ENCODE measurements at places on chromosomes 3 and 15. TPM values are rescaled to one million over a fixed set of nuclear protein-coding genes. Genes with fewer than 3 reads are reported as not detected.

The IL16 gene
- 44.7 TPM for total RNA-seq

The TGM4 gene
- total RNA-seq = not detected

The LXN gene
- total RNA-seq = 31.0 TPM

The LCMT2 gene
- total RNA-seq = 5.7 TPM

The SIDT1 gene
- 15.1 TPM for total RNA-seq

The NAALADL2 gene
- 4.6 TPM for total RNA-seq

The XCR1 gene
- total RNA-seq = not detected

The BNIP2 gene
- 78.9 TPM for total RNA-seq

The HHLA2 gene
- total RNA-seq = not detected

The ENTPD3 gene
- total RNA-seq = not detected

- DNase-seq = no peak
These were observed 28.2 kb downstream of the DUOX1 start for GRCh38 chr15:45157974-45158373.

- no peak for DNase-seq
These were observed 61.3 kb downstream of the CORO2B start for GRCh38 chr15:68639926-68640600.

- DNase-seq = no peak
These were observed 36.2 kb upstream of the CFAP20DC start for GRCh38 chr3:59085976-59086375.

DNA sequence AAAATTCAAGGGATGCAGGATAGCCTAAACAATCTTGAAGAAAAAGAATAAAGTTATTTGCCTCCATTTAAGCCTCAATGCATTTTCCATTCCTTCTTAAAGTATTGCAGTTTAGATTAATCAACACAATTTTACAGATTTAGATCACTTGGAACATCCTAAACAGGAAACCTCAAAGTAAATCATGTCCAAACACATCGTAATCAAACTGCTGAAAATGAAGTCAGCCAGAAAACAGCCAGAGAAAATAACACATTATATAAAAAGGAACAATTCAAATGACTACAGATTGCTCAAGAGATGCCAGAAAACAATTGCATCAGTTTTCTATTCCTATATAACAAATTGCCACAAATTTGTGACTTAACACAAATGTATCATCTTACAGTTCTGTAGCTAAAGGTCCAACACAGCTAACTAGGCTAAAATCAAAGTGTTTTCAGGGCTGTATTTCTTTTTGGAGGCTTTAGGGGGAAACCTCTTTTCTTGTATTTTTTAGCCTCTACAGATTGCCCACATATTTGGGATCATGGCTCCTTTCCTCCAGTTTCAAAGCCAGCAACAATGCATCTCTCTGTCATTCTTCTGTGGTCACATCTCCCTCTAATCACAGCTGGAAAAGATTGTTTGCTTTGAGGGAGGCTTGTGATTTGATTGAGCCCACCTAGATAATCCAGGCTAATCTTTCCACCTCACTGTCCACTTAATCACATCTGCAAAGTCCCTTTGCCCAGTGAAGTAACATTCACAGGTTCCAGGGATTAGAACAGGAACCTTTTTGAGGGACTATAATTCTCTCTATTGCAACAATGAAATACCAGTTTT lies 543.3 kb upstream of the UBE2E2 start:
- DNase-seq = no peak

DNA sequence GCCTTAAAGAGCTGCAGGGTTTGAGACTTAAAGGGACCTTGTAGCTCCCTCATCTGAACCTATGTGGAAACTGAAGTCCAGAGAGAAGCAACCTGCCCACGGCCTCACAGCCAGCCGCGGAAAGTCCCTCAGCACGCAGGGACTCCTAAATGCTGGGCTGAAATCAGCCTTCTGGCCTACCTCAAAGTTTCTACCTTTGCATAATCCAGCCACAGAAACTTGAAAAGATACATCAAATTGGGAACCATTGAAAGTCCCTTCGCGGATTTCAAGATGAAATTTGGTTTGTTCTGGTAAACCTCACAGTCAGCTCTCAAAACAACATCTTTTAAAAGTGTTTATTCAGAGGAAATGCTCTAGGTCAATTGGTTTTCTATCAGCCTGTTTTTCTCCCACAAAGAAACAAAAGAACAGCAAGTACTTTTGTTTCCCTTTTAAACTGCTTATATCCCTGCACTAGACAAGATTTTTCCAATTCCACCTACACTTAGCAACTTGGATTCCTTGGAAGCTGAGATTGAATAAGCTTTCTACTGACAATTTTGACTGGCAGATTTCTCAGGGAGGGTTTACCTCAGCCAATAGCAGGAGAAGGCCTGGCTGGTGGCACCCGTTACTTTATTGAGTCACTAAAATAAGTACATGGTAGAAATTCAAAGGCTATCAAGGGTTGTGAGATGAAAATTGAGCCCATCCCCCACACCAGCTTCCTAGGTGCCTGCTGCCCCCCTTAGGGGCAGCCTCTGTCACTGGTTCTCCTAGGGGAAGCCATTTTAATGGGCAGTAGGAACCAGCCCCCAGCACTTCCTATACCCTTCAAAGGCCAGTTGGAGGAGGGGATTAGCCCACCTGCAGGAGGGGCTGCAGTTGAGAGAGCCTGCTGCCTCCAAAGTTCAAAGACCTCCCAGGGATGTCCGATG lies 171.2 kb downstream of the ADAMTS17 start:
- no peak for DNase-seq

DNA sequence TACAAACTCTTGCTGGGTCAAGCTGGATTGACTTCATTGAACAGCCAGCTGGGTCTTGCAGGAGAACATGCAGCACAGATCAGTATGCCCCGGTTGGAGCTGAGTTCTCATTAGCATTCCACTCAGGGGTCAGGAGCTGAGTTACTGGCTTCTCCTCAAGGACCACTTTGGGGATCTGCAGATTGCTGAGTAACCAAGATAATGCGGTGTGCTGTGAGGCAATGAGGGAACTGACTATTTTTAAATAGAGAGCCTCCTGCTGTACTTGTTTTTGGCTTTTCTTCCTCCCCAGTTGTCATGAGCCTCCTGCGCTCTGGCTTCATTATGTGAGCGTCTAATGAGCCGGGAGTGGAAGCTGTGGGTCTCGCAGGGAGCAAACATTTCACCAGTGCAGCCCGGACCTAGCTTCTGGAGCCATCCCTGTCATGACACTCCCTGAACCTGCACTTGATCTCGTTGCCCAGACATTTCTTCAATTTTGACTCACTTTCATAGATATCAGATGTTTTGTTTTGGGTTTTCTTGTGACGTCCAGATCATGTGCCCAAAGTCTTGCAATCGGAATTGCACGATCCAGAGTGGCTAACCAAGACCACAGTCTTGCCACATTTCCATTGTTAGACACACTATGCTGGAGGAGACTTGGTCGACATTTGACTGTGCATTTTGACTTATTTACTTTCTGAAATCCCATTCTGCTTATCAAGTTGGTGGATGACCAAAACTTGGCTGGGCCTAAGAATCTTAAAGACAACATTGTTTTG lies 327.2 kb downstream of the LRTM1 start:
- DNase-seq = no peak

DNA sequence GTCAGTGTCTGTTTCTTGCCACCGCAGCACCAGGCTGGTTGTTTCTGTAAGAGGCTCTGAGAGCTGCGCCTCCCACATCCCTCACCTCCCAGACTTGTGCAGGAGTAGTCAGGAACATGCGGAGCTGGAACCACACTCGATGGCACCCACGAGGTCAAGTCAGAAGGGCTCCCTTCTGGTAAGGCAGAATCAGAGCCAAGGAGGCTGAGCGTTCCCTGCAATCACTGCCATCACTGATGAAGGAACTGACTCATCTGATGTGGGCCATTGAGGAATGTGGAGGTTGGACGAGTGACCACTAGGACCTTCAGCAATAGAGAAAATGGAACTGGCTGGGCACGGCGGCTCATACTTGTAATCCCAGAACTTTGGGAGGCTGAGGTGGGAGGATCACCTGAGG lies 35.7 kb upstream of the BLM start:
- DNase-seq = no peak

- DNase-seq = no peak
These were observed 34.8 kb downstream of the MCCC1 start for GRCh38 chr3:183064475-183064874.

DNA sequence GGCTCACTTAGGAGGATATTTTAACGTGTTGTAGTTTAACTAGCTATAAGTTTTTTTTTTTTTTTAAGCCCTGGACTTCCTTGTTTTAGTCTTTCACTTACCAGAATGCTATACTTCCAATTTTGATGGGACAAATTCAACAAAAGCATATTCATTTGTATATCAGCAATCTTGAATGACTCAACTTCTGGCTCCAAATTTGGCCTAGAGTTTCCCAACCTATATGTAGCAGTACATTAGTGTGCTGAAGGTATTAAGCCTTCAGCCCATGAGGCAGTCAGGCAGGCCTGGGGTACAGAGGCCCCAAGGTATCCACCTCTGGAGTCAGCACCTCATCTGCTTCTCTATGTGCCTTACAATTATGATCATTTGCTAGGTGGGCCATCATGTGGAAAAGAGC lies 5.9 kb downstream of the PBRM1 start:
- no peak for DNase-seq

GRCh38 chr3:172918165-172918564 lies 167.6 kb downstream of the ECT2 start:
- no peak for DNase-seq

DNA sequence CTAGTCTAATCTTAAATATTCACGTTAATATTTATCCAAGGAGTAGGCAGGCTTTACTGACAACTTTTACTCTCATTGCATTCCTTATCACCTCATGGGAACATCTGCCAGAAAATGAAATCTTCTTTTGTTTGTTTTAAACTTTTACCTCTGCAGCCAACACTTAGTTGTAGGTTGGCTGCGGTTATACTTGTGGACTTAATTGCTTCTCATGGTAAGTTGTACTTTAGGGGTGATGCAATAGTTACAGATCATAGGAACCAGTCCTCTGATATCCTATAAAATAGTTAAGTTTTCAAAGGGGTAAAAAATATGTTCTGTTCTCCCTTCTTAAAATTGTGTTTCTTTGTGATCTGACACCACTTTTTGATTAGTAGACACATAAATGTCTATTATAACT lies 321.9 kb downstream of the ZPLD1 start:
- DNase-seq = no peak

DNA sequence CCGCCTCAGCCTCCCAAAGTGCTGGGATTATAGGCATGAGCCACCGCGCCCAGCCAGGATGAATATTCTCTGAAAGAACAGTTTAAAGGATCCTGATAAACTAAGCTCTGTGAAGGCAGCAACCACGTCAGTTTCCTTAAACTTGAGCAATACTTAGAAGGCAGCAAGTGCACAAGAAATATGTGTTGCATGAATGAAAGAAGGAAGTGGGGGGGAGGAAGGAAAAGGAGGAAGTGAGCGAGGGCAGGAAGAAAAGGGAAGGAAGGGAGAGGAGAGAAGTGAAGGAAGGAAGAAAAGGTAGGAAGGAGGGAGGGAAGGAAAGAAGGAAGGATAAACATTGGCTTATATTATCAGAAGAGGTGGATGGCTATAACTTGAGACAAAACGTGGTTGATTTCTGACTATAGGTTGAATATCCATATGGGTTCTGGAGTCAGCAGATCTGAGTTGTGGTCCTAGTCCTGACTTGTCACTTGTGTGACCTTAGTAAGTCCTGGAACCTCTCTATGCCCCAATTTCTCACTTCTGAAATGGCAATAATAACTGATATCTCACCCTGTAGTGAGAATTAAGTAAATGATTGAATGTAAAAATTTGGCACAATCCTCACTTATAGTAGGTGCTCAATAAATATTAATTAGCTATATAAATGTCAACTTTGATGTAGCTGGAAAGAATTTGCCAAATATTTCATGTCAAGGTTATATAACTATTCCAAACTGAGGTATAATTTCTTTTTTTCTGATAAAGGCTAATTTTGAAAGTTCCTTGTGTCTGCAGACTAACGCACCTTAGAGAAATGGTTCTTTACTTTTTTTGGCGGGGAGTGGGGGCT lies 12.0 kb upstream of the SEMA4B start:
- no peak for DNase-seq

- no peak for DNase-seq
These were observed 178.4 kb upstream of the CBLB start for GRCh38 chr3:106047221-106047620.

- no peak for DNase-seq
These were observed 105.0 kb upstream of the GOLGA6L6 start for GRCh38 chr15:20646529-20647142.

DNA sequence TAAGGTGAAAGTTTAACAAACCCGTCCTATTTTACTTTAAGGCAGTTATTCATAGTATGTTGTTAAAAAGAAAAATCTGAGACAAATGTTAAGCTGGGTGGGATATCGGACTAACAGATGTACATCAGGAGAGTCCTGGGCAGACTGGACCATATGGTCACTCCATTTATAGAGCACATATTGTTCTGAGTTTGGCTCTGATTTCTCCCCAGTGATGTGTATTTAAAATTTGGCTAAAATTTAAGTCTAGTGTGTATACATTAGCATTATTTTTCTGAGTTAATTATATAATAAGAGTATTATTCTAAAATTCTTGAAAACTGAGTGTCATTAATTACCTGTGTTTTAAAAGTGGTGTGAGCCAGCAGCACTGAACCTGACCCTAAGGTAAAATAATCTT lies 6.1 kb downstream of the GMPS start:
- DNase-seq = no peak

DNA sequence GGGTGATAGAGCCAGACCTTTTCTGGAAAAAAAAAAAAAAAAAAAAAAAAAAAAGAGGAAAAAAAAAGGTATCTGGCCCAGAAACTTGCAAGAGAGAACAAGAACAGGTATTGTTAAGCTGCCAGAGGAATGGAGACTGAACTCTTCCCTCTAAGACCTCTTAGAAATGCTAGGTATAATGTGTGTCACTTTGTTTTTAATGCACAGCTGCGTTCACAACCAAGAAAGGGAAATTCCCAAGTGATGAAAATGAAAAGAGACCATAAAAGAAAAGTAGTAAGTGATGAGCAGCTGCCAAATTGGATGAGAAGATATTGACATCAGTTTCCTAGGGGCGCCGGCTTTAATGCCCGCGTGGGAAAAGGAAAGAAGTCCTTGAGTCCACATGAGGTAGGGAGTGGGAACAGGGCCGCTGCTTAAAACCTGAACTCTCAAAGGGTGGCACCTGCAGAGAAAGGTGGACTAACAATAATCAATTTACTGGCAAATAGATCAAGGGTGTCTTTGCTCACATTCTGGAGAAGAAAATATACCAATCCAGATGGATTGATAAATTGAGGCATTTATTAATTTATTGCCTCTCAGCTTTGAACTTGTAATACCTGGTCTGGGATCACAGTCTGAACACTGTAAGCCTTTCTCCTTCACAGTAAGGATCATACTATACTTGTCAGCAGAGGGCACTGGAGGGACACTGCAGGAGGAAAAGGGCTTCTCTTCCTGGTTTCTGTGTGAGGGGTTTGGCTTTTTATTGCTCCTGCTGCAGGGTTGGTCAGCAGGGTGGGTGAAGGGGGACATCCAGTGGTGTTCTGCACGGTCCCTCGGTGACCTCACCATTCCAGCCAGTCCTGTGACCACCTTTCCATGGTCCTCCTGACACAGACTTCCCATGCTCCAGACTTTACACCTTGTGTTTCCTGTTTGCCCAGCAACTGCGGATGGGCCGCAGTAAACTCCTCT lies 131.6 kb downstream of the AQP9 start:
- no peak for DNase-seq

DNA sequence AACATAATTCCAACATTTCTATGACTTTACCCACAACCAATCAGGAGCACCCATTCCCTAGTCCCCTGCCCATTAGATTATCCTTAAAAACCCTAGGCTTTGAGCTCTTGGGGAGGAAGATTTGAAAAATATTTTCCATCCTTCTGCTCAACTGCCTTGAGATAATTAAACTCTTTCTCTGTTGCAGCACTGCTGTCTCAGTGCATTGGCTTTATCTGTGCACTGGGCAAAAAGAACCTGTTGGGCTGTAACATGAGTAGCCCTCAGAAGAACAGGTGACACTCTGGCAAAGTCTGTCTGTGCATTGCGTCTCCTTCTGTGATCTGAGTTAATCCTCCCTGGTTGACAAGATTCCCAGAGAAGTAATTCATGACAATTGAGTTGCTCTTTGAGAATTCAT lies 83.9 kb downstream of the ZMAT3 start:
- no peak for DNase-seq

All from hematopoietic multipotent progenitor cell (in vitro differentiated cells).